GM12878 (cell line): ENCODE measurements at places on chromosomes 4 and X. TPM values are rescaled to one million over a fixed set of nuclear protein-coding genes. Genes with fewer than 3 reads are reported as not detected.

Gene SMIM31
- total RNA-seq = not detected in 2 replicates

Gene TCEAL2
- not detected in 2 replicates for total RNA-seq

Gene MUC7
- total RNA-seq = not detected in 2 replicates

Gene PNMA3
- total RNA-seq = not detected in 2 replicates

Gene NLGN3
- total RNA-seq = 0.33 and 0.56 TPM in 2 replicates

Gene PPP1R3F
- 3.3 and 5.7 TPM in 2 replicates for total RNA-seq

Gene TMEM35A
- not detected in 2 replicates for total RNA-seq

Gene CSAG3
- not detected in 2 replicates for total RNA-seq

Gene SCOC
- total RNA-seq = 38.3 and 39.3 TPM in 2 replicates

Gene MXRA5
- total RNA-seq = 0.03 TPM in 2 replicates

Gene GLRA2
- not detected in 2 replicates for total RNA-seq

Gene USO1
- total RNA-seq = 44.2 and 49.2 TPM in 2 replicates

Gene NUDT11
- total RNA-seq = not detected in 2 replicates

Gene MAGEA8
- total RNA-seq = not detected in 2 replicates

Gene PRSS48
- not detected in 2 replicates for total RNA-seq

Gene CORIN
- total RNA-seq = not detected in 2 replicates

- no peak for DNase-seq
These were observed at the start of gene ZIC3 for GRCh38 chrX:137565921-137566745. Gene ZIC3 (plus strand): TSS chrX:137566127. CDS start chrX:137566692, 565 bp downstream.

- no peak for DNase-seq
These were observed 28.5 kb downstream of the NKX1-1 start for GRCh38 chr4:1377606-1378261.

- no peak for DNase-seq
These were observed 116.2 kb downstream of the AASDH start for GRCh38 chr4:56271131-56271530.

GRCh38 chrX:153935326-153935851 is 552 bp upstream of the NAA10 start:
- no peak for DNase-seq

GRCh38 chr4:183326853-183327252 is 4.6 kb upstream of the CLDN24 start:
- no peak for DNase-seq

DNA sequence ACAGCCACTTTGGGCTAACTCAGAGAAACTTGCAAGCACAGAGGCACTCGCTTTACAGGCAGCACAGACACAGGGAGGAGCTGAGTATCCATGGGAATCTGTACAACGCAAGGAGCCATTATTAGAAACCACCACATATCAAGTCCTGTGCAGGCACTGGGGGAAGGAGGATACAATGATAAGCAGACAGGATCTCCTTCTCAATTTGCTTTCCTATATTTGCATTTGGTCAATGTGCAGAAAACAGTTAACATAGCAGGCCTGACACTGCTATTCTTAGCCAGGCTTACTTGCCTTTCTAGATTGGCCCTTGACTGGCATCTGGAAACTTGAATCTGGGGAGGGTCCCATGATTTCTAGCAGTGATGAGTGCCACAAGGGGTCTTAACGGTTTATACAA is 65.8 kb downstream of the TEC start:
- no peak for DNase-seq

DNA sequence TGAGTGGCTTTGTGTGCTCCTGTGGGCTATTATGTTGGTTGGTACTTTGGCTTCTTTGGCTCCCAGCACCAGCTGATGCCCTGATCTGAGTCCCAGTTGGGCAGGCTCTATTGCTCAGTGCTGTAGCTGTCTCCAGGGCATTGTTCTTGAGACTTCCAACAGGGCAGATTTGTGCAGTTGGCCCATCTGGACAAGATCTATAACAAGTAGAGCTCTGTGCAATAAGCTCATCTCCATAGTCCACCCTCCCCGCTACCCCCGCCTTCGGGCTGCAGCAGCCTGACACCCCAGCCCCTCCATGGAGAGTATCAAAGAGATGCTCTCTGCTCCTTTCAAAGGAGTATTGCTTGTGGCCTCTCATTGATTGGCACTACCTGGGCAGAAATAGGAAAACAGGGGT is 5.8 kb upstream of the TMEM31 start:
- no peak for DNase-seq

DNA sequence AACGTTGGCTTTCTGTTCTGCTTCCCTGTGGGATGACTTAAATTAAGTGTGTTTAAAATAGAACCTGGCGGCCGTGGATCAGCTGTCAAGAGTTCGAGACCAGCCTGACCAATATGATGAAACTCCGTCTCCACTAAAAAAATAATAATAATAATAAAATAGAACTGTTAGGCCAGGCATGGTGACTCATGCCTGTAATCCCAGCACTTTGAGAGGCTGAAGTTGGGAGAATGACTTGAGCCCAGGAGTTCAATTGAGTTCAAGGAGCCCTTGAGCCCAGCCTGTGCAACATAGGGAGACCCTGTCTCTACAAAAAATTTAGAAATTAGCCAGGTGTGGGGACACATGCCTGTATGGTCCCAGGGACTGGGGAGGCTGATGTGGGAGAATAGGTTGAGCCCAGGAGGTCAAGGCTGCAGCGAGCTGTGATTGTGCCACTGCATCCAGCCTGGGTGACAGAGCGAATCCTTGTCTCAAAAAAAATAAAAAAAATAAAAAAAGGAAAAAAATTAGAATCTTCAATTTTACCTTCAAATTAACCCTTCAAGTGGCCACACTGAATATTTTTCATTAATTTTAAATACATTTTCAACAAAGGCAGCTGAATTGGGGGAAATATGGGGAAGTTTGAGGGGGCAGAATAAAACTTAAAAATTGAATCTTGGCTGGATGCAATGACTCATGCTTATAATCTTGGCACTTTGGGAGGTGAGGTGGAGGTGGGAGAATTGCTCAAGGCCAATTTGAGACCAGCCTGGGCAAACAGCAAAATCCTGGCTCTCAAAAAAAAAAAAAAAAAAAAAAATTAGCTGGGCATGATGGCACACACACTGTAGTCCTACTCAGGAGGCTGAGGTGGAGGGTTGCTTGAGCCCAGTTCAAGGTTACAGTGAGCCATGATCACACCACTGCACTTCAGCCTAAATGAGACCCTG is 31.8 kb upstream of the HSD17B13 start:
- no peak for DNase-seq

DNA sequence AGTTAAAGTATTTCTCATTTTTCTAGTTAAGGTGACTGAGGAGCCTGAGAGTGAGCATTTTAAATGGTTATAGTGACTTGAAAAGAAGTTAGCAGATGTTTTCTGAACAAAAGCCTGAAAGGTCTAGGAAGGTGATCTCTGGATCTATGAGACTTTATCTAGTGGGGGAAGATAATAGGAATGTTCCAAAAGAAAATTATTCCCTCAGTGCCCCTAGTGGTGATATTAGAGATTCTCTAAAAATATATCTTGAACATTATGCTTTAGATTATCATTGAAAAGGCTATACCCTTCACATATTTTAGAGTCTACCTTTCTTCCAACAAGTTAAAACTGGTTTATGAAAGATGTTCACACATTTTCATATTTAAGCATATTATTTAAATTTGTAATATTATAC is 69.0 kb upstream of the SPANXN1 start:
- DNase-seq = no peak

GRCh38 chrX:154890990-154891639 is 5.0 kb downstream of the F8A1 start:
- no peak for DNase-seq

GRCh38 chr4:138645289-138645688 is 370.3 kb upstream of the NOCT start:
- no peak for DNase-seq

GRCh38 chr4:88240297-88240714 is 44.1 kb downstream of the PPM1K start:
- DNase-seq = no peak

DNA sequence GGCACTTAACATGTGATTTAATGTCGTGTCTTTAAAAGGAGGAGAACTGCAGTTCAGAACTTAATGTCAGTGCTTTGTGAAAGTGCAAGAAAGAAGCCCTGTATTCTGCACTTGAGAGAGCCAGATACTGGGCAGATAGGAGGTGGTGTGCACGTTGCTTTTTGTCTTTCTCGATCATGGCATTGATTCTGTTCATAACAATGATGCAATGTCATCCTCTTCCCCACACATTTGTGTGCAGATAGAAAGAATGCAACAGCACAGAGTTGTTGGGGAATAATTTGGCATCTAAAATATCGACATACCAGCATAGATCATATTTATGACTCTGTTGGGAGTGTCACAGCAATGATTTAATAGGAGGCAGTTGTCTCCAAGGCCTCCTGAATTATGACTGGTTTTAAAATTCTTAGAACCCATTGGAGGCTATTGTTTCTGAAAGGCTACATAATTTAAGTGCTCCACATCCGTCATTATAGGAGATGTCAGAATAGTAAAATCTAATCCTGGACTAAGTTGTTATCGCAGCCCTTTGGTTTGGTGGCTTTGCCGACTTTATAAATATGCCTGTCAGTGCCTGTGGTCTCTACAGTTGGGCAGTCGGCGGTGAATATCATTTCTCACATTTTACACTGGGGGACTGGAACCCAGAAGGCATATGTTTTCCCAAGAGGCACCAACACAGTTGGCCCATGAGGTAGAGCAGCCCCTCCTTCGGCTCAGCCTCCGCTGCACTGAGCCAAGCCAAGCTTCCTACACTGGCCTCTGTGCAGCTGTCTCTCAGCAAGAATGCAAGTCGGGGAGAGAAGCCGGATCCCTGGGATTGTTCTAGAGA is 124.9 kb downstream of the PTTG2 start:
- no peak for DNase-seq

DNA sequence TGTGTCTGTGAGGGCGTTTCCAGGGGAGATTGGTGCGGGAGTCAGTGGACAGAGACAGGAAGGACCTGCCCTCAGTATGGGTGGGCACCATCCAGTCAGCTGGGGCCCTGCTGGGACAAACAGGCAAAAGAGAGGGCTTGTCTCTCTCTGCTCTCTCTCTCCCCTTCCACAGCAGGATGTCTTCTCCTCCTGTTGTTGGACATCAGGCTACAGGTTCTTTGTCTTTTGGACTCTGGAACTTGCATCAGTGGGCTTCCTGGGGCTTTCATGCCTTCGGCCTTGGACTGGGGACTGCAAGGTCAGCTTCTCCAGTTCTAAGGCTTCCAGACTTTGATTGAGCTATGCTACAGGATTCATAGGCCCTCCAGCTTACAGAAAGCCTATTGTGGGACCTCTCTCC is 59.6 kb downstream of the ADGRA3 start:
- DNase-seq = no peak

DNA sequence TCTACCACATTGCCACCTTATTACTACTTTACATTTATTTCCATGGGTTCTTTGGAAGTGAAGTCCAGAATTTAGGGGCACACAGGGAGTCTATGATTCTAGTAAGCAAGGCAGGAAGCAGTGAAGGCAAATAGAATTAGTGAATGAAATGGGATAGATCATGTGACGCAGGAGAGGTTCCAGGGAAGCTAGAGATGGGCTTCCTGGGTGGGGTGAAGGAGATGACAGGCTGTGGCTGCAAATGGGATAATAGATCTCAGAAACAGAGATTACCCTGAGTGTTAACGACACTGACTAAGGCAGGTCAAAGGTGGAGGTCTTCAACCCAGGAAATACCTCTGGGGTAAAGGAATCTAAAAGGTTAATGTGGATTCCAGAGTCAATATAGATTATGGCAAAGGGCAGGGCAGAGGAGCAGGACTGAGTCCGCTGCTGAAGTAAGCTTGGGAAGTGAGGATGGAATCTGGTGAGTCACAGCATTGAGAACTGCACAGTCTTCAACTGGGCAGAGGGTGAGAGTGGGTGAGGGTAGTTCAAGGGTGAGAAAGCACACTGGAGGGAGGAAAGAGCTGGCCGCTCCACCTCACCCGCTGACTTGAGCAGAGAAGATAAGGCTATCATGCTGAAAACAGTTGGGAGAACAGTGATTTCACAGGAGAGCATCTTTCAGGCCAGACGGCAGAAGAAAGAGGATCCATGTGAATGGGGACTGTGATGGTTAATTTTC is 70.8 kb downstream of the ANXA3 start:
- DNase-seq = no peak

- no peak for DNase-seq
These were observed 11.7 kb downstream of the JCHAIN start for GRCh38 chr4:70654605-70655011.

DNA sequence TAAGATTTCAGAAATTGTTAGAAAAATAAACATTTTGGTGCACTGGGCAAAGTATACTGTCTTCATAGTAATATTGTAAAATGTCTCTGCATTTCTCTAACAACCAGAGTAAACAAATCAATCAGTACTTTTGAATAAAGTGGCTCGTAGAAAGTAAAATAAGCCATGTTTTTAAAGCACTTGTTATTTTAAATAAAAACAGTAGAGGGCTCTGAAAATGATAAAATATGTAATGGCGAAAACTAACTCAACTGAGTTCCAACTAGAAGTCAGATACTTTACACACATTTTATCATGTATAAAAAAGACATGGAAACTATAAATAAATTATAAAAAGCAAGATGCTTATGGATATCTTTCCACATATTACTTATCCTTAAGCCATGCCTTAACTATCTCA is 1134.4 kb downstream of the PDHA2 start:
- no peak for DNase-seq

- DNase-seq = no peak
These were observed 270.1 kb downstream of the PTTG2 start for GRCh38 chr4:38230121-38230801.

DNA sequence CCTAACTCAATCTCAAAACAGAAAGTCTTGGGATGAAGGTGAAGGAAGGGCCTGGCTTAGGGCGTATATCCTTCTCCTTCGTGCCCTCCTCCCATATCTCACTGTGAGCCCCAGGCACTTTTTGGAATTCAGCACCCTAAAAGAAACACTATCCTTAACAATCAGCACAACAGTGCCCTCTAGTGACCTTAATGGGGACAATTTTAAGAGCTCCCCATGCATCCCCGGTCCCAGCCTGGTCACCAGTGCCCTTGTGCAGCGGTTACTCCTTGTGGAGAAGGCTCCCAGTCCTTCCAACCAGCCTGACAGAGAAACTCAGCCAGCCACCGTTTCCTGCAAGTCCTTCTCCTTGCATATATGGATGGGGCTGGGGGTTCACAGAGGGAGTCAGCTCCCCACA is 4.2 kb downstream of the PAK3 start:
- DNase-seq = no peak

GRCh38 chr4:149441338-149441737 is 374.3 kb downstream of the IQCM start:
- DNase-seq = no peak

GRCh38 chrX:56974408-56974807 is 20.9 kb downstream of the SPIN3 start:
- no peak for DNase-seq

DNA sequence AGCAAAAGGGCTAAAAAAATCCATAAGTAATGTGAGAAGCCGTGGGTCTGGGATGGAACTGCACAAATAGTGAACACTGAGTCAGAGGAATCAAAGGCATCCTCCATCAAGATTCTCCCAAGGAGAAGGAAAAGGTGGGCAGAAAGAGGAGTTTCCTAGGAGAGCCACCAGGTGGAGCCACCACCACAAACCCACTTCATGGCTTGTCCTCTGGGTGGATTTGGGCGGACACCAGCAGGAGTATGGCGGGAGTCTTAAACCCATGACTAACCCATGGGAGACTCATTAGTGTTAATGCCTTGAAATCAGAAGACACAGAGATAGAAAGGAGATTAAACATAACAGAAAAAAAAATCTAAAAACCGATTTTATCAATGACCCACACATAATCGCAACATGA is 147.7 kb downstream of the SH3KBP1 start:
- DNase-seq = no peak
